ENCODE measurements at places on chromosomes 7 and 10.
A peak's percentile ranks its signal among the peaks of the same experiment; 100 is the strongest.

- DNase-seq = peak; percentile 37
Observed at GRCh38 chr10:110746254-110746826, 102.2 kb downstream of the RBM20 start.

GRCh38 chr7:70674571-70675010 is 457.4 kb upstream of the GALNT17 start:
- no peak for DNase-seq

GRCh38 chr10:121501796-121502195 is 96.4 kb downstream of the FGFR2 start:
- no peak for DNase-seq

DNA sequence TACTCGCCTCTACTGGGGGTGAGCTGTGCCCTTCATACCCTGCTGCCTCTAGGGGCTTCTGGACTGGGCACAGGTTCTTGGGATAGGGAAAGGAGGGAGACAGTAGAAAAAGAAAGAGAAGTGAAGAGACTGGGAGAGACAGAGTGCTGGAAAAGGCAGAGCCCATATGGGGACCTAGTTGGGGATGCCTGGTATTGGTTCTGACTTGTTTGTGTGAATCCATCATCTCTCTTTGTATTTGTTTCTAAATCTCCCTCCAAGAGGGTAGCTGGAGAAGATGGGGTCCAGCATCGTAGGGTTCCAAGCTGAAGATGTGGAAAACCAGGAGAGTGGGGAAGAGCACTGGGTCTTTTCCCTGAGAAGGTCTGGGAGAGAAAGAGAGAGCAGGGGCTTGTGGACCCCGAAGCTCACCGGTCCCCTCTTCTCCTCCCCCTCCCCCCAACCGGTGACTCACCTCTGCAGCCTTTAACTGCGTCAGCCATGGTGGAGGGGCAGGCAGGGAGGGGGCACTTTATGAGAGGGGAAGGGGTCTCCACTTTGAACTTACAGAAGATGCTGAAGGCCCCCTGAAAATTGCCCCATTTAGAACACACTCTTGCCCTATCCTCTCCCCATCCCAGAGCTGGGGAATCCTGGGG is 3.2 kb upstream of the VGF start:
- DNase-seq = no peak

- DNase-seq = no peak
Observed at GRCh38 chr10:34392641-34393170, 422.4 kb downstream of the PARD3 start.

- DNase-seq = no peak
Observed at GRCh38 chr7:27916372-27916771, 176.4 kb downstream of the TAX1BP1 start.

DNA sequence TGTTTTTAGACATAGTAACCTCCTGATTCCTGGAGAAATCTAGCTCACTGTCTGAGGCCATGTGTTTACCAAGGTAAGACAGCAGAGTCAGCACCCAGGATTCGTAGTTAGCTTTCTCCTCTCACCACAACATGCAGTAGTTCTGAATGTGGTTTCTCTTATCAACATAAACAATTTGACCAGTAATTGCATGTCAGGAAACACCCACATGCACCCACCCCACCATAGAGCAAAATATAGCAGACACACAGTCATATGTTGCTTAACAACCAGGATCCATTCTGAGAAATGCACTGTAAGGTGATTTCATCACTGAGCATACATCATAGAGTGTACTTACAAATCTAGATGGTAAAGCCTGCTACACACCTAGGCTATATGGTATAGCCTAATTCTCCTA is 1004.0 kb downstream of the ANKRD7 start:
- no peak for DNase-seq

DNA sequence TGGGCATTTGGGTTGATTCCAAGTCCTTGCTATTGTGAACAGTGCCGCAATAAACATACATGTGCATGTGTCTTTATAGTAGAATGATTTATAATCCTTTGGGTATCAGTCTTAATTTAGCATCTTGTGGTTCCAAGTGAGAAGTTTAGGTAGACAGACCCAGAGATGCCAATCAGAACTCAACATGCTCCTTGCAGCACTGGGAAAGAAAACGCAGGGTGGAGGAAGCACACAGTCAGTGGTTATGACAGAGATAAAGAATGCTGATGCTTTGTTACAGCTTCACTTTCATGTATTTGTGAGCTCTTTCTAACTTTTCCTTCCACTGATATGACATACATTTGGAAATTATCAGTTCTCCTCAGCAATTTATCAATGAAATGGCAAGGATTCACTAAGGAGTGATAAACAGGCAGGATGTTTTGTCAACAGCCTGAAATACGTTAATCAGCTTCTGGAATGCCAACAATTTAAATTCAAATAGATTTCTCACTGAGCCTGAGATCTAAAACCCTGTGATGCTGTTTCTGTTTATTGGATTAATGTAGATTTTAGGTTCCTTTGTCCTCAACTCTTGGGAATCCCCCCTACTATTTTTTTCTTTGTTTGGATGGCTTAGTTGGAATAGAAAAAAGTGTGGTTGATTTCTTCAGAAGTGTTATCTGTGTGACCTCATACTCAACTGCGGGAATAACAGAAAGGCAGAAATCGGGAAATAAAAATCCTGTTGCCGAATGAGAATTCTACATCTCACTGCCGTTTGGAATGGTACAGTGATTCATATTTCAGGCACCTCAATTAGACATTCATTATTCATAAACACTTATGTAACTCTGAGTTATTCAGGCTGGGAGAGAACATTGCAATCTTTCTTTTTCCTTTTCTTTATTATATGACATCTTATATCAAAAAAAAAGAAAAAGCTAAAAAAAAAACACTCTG is 675.0 kb downstream of the CNTNAP2 start:
- DNase-seq = no peak

DNA sequence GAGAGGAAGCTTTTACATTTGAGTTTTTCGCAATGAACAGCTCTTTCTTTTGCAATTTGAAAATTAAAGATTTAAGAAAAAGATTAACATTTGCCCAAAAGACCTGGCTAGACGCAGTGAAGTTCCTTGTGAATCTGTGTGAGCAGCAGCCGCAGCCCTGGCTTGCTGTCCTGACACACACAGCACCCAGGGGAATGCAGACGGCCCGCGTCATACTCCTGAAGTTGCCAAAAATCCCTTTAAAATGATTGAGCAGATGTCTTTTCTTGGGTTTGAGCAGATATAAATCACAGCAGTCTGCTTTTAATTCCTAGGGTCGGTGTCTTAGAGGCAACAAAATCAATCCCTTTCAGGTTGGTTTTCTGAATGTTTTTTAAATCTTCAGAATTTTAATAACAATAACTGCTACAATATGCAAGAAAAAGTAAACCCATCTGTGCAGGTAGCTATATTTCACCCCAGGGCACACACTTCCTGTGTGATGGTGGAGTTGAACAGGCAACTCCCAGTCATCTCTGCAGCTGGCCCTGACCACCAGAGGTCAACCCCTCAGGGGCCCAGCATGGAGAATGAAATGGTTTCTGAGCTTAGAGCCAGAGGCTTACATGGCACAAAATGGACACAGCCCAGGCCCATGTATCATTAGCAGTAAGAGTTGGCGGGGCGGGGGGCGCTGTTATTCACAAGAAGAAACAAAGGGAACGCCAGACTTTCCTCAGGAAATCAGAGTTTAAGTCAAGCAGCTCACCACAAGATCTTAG is 32.2 kb upstream of the TRIL start:
- DNase-seq = no peak

DNA sequence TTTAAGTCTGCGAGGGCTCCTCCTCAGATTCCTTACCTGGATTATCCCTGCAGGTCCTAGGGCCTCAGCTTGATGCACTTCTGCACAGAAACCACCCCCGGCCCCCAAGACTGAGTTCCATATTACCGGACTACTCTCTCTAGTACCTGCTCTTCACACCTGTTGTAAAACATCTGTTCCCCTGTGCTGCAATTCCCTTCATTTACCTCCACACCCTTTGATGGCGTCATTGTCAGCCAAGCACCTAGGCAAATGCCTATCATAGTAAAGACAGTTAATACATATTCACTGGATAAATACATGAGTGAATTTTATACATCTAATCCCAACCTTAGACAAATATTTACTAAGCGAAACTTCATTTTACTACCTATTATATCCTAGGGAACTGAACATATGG is 275.5 kb downstream of the PLXDC2 start:
- no peak for DNase-seq

- DNase-seq = no peak
Observed at GRCh38 chr7:127594490-127594889, 954 bp downstream of the FSCN3 start.

GRCh38 chr7:22566592-22566991 is 66.6 kb upstream of the STEAP1B start:
- no peak for DNase-seq

GRCh38 chr10:63390521-63390920 is 75.3 kb downstream of the JMJD1C start:
- DNase-seq = no peak

DNA sequence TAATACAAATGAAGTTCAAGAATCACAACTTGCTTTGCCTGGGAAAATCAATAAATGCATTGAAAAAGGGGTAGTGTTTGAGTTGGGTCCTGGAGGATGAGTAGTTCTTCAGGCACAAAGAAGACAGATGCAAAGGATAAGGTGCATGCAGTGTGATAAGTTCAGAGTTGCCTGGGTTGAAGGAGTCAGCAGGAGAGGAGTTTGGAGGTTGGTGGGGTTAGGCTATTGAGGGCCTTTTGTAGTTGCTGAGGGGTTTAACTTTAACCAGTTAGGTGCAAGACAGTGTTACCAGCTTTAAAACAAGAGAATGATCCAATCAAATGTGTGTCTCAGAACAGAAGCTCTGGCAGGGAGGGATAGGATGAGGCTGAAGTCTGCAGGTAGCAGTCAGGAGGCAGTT is 44.3 kb upstream of the GLCCI1 start:
- DNase-seq = no peak

DNA sequence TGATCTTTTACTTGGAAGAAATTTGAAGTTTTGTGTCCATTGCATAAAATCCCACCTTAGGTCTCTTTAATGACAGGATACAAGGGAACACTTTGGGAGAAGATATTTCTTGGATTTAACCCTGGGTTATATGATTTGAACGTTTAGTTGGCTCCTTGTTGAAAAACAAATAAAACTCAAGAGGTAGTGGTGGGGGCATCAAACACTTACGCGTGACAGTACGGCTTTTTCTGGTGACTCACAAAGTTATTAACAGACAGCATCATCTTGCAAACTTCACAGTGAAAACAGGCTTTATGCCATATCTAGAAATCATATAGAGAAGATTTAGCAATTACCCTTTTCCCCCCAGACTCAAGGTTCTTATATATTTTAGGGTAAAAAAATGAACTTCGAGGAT is 699 bp downstream of the NRAP start:
- no peak for DNase-seq

- DNase-seq = no peak
Observed at GRCh38 chr7:43195768-43196167, 83.3 kb downstream of the HECW1 start.

DNA sequence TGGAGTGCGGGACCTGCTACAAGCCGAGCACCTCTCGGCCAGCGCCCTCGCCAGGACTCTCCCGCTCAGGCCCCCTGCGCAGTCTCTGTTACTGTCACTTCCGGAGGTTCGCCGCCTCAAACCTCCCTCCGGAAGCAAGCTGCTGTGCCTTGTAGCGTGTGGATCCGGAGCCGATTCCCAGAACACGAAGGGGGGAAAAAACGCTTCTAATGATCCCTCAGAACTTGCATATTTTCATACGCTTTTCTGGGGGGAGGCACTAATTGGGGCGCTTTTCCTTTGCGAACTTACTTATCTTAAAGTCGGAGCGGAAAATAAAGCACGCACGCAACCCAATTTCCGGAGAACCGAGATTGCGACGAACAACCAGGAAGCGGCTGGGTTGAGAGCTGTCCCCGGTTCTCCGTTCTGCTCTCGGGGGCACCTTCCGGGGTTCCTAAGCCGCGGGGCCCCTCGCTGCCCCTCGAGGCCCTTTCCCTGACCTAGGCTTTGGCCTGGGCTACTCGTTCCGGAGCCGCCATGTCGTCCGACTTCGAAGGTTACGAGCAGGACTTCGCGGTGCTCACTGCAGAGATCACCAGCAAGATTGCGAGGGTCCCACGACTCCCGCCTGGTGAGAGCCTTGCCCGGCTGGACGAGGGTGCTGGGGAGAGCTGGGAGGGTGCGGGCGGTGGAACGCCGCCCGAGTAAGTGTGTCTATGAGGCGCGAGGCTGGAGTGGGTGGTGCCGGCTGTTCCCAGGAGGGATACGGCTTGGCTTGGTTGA is at the start of the genes VTI1A and ZDHHC6:
VTI1A (plus strand) TSS at position 361 of the 765 bp plus-strand sequence; CDS start at position 520, 159 bp downstream.
ZDHHC6 (minus strand) TSS at position 60 of the 765 bp plus-strand sequence. CDS start 1,478 bp downstream, outside the sequence.
- DNase-seq = peak; percentile 48

- no peak for DNase-seq
Observed at GRCh38 chr10:14703631-14704001, 71.1 kb downstream of the FAM107B start.

GRCh38 chr7:40622941-40623501 is 488.2 kb downstream of the SUGCT start:
- DNase-seq = no peak

DNA sequence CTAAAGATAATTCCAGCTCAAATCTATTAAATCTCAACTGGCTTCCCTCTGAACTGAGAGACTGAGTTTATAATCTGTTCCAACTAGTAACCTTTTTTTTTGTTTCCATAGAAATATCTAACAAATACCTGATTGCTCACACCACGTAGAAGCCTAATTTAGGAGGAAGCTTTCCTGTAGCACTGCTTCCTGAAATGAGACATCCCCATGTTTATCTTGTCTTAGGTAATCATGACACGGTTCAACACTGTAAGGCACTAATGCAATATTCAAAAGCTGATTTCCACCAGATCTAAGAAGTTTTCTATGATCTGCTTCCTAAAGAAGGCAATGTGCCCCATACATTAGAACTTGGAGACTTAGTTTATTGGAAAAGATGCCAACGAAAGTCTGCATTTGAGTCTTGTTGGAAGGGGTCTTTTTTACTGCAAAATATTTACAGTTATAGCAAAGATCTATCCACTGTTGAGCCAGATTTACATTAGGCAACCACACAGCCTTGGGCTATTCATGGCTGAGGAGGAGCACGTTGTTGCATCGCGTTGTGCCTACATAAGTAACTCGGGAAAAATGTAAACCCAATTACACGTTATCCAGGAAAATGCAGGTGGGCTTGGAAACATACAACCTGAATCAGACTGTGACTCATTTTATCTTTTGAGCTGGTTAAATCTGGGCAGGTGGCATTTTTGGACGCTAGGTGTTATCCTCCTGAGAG is 66.3 kb downstream of the VIPR2 start:
- no peak for DNase-seq

- no peak for DNase-seq
Observed at GRCh38 chr7:1449501-1449900, 9.8 kb downstream of the MICALL2 start.

Measured in NCI-H2081 (cell line).